ENCODE measurements at places on chromosomes 12 and 14. TPM values are rescaled to one million over a fixed set of nuclear protein-coding genes. Genes with fewer than 3 reads are reported as not detected.

A2M gene
- polyA plus RNA-seq = 151 TPM

INHBE gene
- not detected for polyA plus RNA-seq

PTHLH gene
- polyA plus RNA-seq = 0.08 TPM

LRRC10 gene
- not detected for polyA plus RNA-seq

GSG1 gene
- polyA plus RNA-seq = not detected
